Vagina (tissue), 2 donors: ENCODE measurements at places on chromosomes 11 and 22. TPM values are rescaled to one million over a fixed set of nuclear protein-coding genes. Genes with fewer than 3 reads are reported as not detected.
A peak's percentile ranks its signal among the peaks of the same experiment; 100 is the strongest.

OR8D4 gene
- total RNA-seq, result not detected

DNA sequence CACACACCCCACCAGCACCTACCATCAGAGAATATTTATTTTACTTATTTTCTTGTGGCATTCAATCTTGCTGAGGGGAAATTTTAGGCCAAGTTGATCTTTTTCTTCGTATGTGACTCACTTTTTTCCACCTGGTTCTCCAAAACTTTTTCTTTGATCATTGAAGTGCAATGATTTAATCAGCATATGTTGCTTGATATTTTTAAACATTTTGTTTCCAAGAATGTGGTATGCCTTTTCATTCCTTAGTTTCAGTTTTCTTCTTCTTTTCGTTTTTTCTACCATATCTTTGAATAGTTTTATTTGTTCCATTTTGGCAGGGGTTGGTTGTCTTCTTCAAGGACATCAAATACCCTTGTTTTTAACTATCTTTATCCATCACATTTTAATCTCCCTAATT, 28.6 kb downstream of the FANCF start:
- no peak overlapping the region for H3K27ac ChIP-seq
- no peaks in the 10 kb centered on the region for H3K27me3 ChIP-seq
- DNase-seq, result no peak
- no peak overlapping the region for H3K4me3 ChIP-seq

DNA sequence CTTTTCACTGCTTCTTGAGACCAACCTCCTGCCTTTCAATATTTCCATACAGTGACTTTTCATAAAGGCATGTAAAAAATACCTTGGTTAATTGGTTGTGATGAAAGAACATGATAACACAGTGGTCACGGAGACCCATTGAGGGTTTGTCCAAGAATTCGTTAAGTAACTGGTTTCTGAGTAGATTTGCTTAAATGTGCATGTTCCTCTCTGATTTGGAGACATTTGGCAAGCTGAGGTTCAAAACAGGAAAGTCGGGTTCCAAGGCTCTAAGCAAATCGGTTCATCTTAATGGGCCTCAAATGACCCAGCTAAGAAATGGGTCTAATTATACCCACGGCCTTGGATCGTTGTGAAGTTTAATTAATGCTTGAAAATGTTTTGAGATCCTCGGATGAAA, 36.9 kb upstream of the CCND1 start:
- H3K4me3 ChIP-seq, result no peak overlapping the region
- H3K27ac ChIP-seq, result no peak overlapping the region
- no peak for DNase-seq
- H3K36me3 ChIP-seq, result no peaks in the 10 kb centered on the region
- no peaks in the 10 kb centered on the region for H3K4me1 ChIP-seq
- no peaks in the 10 kb centered on the region for H3K27me3 ChIP-seq

GRCh38 chr11:65620666-65621065, 5.1 kb downstream of the PCNX3 start:
- no peak for DNase-seq
- peaks cover 13% of the 10 kb centered on the region for H3K4me1 ChIP-seq
- H3K27ac ChIP-seq, result no peak overlapping the region
- no peak overlapping the region for H3K4me3 ChIP-seq
- no peaks in the 10 kb centered on the region for H3K27me3 ChIP-seq
- no peaks in the 10 kb centered on the region for H3K36me3 ChIP-seq

DNA sequence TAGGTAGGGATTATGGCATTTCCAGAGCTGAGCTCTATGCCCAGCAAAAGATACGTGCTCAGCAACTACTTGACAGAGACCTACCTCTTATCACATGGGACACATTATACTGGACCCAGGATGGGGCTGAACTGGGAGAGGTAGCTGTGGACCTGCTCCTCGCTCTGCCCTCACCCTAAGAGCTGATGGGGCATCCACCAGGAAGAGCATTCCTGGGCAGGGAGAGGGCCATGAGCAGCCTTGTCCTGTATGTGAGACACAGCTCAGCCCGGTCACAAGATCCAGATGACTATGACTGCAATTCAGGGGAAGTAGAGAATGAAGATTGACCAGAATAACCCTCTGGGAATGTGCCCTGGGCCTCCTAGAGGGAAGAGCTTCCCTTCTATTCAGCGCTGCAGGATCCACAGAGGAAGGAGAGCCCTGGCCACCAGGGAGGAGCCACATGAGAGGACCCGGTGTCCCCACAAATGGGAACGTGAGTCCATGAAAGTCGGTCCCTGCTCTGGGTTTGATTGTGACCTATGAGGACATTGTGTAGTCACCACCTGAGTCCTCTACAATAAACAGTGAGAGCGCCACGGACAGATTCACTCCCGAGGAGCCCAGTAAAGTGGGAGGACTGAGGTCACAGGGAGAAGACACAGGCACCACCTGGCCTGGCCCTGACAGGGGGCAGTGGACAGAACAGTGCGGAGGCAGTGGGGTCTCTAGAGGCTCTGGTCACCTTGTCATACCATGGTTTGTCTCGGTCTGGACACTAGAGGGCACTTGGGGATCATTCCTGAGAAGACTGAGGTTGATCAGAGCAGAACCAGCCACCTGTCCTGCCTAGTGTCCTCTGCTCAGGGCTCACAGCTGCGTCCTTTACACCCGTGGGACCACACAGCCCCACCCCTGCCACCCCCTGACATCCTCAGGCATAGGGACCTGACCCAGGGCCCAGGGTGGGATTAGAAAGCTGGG, 99.5 kb downstream of the ZNF280B start:
- DNase-seq, result peak; percentile 82
- no peak overlapping the region for H3K4me3 ChIP-seq
- no peaks in the 10 kb centered on the region for H3K27me3 ChIP-seq
- no peaks in the 10 kb centered on the region for H3K4me1 ChIP-seq
- H3K27ac ChIP-seq, result no peak overlapping the region
- H3K36me3 ChIP-seq, result no peaks in the 10 kb centered on the region

GRCh38 chr11:78453140-78453935, 35.7 kb upstream of the GAB2 start:
- no peak overlapping the region for H3K4me3 ChIP-seq
- H3K4me1 ChIP-seq, result no peaks in the 10 kb centered on the region
- no peak overlapping the region for H3K27ac ChIP-seq
- no peaks in the 10 kb centered on the region for H3K27me3 ChIP-seq
- no peaks in the 10 kb centered on the region for H3K36me3 ChIP-seq

DNA sequence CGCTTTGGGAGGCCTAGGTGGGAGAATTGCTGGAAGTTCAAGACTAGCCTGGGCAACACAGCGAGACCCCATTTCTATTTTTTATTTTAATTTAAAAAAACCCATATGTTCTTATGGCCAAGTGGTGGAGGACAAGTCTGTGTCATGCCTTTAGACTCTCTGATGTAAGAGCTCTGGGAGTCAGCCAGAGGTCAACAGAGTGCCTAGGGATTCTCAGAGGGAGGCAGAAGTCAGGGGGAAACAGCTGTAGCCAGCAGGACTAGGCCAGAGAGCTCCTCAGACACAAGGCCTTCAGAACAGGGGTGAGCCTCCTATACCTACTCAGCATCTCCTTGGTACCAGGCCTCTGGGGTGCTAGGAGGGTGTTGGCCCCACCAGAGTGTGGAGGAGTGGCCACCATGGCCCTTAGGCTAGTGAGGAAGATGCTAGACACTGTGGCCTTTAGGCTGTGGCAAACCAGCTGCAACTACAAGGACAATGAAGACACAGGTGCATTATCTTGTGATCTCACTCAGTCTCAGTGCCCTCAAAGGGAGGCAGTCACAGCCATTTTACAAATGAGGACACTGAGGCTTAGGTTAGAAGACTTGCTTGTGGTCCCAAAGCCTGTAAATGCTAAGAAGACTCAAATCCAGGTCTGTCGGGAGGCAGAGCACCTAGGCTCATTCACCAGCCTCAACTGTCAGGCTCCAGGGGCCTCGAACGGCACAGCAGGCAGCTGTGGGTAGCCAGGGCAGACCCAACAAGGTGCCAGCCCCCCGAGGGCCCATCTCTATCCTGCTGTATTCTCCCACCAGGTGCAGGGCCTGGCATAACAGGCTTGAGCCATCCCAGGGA, 5.0 kb downstream of the ZP1 start:
- H3K36me3 ChIP-seq, result no peaks in the 10 kb centered on the region
- H3K4me3 ChIP-seq, result no peak overlapping the region
- H3K27ac ChIP-seq, result peak overlapping the region; percentile 39
- no peak for DNase-seq
- peaks cover 24% of the 10 kb centered on the region for H3K4me1 ChIP-seq

- peaks cover 27% of the 10 kb centered on the region for H3K4me1 ChIP-seq
- no peaks in the 10 kb centered on the region for H3K36me3 ChIP-seq
- no peak for DNase-seq
Observed at GRCh38 chr22:26568207-26568706, 21.7 kb downstream of the TPST2 start.

DNA sequence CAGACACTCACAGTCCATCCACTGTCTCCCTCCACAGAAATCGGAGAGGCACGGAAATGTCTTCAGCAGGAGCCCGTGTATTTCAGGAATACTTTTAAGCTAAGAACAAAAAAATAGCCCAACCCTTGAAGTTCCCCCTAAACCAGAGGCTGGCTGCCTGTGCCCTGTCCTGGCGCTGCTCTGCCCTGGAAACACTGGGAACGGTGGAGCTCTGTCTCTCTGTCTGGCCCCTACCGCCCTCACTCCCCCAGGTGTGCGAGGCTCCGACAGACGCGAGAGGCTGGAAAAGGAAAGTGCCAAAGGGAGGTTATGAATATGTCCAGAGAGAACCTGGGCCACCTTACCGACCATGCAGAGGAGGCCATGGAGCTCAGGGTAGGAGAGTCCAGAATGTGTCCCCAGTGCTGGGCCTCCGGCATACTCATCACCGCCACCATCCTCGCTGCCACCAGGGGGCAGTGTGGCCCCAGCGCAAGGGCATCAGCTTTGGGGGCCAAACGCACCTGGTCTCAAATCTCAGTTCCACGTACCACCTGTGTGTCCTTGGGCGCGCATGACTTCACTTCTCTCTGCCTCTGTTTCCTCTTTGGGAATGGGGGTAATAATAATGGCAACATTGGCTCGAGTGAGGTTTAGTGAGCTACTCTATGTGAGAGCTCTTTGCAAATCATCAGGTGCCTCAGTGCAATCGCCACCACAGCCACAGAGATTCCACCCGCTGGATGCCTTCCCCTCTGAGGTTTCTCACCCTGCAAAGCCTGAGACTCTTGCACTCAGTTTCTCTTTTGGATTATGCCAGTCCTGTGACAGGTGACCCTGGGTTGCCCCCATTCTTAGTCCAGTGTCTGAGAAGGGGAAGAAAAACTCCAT, 10.4 kb upstream of the SLCO2B1 start:
- no peak for DNase-seq
- no peak overlapping the region for H3K27ac ChIP-seq
- no peak overlapping the region for H3K4me3 ChIP-seq
- no peaks in the 10 kb centered on the region for H3K27me3 ChIP-seq

- H3K27ac ChIP-seq, result no peak overlapping the region
- DNase-seq, result peak; percentile 28
- H3K4me1 ChIP-seq, result peaks cover 10% of the 10 kb centered on the region
- H3K27me3 ChIP-seq, result no peaks in the 10 kb centered on the region
Observed at GRCh38 chr11:130633466-130633865, 185.0 kb downstream of the ADAMTS15 start.

GRCh38 chr11:1105183-1105565, 30.5 kb downstream of the MUC2 start:
- no peak for DNase-seq
- no peaks in the 10 kb centered on the region for H3K27me3 ChIP-seq
- H3K27ac ChIP-seq, result no peak overlapping the region
- no peak overlapping the region for H3K4me3 ChIP-seq
- H3K36me3 ChIP-seq, result no peaks in the 10 kb centered on the region

- no peak overlapping the region for H3K4me3 ChIP-seq
- no peaks in the 10 kb centered on the region for H3K4me1 ChIP-seq
- H3K27ac ChIP-seq, result no peak overlapping the region
- DNase-seq, result no peak
- no peaks in the 10 kb centered on the region for H3K36me3 ChIP-seq
Observed at GRCh38 chr11:17066691-17067090, 10.8 kb downstream of the RPS13 start.
